Left ventricle myocardium superior (tissue), 1 donor: ENCODE measurements at places on chromosomes 3 and 15. TPM values are rescaled to one million over a fixed set of nuclear protein-coding genes. Genes with fewer than 3 reads are reported as not detected.

DNA sequence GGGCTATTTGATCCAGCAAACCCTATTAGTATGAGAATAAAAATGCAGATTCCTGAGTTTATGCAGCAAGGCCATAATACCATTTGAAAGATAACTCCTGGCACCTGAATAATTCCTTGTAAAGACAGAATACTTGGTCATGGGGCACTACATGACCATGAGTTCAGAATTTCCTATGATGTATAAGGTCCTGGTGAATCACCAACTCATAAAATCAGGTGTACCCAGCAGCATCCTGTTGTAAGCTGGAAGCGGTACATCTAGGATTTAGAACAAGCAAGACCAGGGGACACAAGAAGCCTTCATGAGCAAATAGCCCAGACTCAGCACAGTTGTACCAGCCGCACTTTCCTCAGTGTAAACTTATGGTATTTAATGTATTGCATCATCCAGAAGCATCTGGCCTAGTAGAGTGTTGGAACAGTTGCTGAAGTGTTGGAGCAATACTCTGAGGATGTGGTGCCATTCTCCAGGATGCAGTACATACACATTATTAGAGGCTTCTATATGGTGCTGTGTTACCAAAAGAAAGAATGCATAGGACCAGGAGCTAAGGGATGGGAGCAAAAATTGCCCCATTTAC, 233.4 kb downstream of the SQOR start:
- no peak for DNase-seq

DNA sequence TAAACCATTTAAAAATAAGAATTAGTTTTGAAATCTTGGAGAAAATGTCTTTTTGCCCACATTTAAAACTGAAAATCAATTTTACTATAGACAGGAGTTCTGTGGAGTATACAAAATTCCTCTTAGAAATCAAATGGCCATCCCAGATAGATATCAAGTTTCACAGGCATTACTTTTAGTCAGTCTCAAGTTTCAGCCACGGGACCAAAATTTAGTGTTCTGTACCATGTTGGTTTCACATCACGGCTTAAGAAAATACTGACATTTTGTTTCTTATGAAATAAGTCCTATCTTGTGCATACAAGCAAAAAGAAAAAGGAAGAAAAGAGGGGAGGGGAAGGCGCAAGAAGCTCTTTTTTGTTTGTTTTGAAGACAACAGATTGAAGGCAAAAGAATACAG, 45.7 kb downstream of the EIF2AK4 start:
- no peak for DNase-seq

- DNase-seq: no peak
Measured at GRCh38 chr3:152769523-152769922, 65.4 kb upstream of the P2RY1 start.

GRCh38 chr3:6088433-6088832, 772.5 kb upstream of the GRM7 start:
- DNase-seq: no peak

DNA sequence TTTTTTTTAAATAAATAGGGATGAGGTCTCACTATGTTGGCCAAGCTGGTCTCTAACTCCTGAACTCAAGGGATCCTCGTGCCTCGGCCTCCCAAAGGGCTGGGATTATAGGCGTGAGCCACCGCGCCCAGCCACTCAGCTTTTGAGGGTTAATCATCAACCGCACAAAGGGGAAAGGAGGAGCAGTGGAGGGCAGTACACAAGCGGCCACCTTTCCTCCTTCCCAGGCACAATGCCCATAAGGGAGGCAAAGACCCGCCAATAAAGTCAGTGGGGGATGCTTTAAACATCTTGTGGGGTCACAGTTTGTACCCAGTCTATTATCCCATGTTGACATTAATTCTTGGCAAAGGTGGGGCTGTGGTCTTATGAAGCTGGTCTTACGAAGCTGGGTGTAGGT, 32.4 kb downstream of the EHD4 start:
- no peak for DNase-seq

GRCh38 chr3:38460377-38461270, 6.9 kb downstream of the ACVR2B start:
- no peak for DNase-seq

The TTC23 gene
- total RNA-seq: 10.1 TPM

DNA sequence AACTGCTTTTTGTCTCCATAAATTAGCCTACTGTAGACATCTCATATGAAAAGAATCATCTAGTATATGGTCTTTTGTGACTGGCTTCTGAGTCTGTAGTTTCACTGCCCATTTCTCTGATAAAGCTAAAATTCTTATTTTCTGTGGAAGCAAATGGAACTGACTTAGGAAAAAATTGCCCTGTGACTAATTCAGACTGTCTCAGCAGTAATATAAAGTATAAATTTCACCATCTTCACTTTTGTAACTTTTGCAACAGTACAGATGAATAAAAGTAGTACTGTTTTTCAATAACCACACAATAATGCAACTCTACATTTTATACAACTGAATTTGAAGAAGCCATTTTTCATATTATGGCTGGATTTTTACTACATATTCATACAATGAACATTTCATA, 104.1 kb downstream of the TBC1D5 start:
- no peak for DNase-seq

The MESP2 gene
- total RNA-seq: 0.20 TPM

The ZNF660 gene
- 0.92 TPM for total RNA-seq

The DUOXA1 gene
- 0.59 TPM for total RNA-seq

- DNase-seq: no peak
Measured at GRCh38 chr15:67700023-67700422, 125.3 kb upstream of the SKOR1 start.
